Activated CD8-positive, alpha-beta memory T cell treated with anti-CD3 and anti-CD28 coated beads for 1 hour (primary cell): ENCODE measurements at places on chromosomes 3 and 15.

DNA sequence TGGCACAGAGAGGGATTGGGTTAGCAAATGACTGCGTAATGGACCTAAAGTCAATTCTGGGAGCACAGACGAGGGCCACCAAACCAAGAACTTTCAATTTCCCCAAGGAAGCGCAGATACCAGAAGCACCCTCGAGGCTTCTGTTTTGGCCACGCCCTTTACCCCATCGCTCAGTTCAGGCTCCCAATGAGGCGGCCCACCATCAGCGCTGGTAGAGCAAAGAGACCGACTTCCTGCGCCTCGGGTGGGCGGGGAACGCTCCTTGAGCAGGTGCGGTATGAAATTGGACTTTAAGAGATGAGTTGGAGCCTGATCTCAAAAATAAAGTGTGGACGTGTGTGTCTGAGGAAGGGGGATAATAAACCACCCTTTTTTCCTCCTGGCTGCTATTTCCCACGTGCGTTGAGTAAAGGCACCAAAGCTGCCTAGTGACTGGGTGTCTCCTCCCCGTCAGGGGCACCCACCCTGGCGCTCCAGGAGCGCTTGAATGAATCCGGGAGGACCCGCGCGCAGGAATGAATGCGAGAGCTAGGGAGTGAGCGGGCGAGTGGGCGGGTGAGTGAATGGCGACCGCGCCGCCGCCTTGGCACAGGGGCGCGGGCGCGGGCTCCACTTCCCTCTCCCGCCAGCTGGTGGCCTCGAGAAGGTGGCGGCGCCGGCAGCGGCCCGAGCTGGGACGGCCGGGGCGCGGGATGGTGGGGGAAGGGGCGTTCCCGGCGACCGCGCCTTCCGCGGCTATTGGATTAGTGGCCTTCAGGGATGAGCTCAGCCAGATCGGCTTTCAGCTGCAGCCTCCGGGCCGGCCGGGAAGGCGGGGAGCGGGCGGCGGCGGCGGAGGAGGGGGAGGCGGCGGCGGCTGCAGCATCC, at the start of gene SPSB4:
SPSB4 (plus strand) TSS at position 772 of the 867 bp plus-strand sequence. CDS start 14,758 bp downstream, outside the sequence.
- no peak for DNase-seq

DNA sequence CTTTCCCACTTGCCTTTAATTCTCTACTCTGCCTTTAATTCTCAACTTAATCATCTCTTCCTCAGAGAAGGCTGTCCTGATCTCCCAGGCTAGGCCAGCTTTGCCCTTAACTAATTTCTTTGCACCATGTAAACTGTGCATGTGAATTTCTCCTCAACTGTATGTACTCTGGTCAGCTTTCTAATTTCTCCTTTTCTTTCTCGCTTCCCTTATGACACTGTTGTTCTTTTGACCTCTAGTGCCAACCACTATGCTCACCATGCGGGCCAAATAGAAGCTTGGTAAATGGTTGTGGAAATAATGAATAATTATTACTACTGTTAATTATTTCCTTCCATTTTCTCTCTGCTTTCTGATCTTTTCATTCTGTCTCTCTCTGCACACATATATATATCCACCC, 269.0 kb upstream of the CRBN start:
- DNase-seq = no peak

DNA sequence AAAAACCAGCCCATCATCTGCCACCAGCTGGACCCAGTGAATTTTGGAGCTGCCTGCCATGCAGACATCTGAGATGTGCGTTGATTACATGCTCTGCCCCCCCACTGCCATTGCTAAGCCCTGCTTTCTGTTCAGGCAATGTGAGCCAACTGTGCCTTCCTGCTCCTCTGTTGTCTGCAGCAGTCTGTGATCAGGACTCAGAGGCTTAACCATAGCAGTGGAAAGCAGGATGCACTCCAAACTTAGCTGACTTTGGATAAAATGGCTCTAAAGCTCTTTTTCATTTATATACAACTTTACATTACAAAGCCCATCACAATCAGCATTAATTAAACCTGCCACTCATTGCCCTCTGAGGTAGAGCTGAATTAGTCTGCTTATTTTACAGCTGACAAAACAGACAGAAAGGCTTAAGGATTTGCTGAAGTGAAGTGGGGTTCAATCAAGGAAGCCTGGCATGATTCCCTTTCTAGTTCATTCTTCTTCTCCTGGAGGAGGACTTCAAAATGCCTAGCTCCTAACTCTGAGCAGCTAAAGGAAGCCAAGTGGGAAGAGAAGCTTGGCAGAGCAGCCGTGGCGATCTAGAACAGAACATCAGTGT, 15.7 kb upstream of the RPS27L start:
- no peak for DNase-seq

DNA sequence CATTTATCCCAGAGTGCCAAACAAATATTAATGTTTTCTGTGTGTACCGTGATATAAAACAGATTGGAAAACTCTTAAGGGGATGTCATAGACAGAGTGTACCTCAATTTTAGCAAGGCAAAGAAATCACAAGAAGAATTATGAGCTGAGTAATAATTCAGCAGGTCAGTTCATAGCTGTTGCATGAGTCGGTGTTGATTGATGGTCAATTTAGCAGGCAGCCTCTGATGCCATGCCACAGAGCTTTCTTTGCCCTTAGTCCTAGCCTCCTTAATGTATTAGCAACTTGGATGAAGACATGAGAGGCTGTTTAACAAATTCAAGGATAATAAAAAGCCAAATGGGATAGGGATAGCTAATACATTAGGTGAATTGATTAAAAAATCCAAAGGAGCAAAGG, 6.8 kb downstream of the SLC35A5 start:
- DNase-seq = no peak

DNA sequence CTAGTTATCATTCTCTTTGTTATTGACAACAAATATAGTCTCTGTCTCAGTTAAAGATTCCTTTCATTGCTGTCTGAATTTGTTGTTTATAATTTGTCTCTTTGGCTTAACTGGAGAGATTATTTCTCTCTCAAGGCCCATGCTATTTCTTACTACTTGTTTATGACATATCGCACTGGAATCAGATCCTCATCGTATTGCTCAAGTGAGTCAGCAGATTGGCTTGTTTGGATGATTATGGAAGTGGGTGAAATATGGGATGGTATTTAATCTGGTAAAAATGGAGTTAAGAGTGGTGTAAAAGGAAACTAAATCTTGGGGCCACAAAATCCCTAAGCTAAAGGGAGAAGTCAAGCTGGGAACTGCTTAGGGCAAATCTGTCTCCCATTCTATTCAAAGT, 613.1 kb downstream of the SI start:
- DNase-seq = no peak

GRCh38 chr3:134306320-134306719, 55.7 kb upstream of the RYK start:
- no peak for DNase-seq

DNA sequence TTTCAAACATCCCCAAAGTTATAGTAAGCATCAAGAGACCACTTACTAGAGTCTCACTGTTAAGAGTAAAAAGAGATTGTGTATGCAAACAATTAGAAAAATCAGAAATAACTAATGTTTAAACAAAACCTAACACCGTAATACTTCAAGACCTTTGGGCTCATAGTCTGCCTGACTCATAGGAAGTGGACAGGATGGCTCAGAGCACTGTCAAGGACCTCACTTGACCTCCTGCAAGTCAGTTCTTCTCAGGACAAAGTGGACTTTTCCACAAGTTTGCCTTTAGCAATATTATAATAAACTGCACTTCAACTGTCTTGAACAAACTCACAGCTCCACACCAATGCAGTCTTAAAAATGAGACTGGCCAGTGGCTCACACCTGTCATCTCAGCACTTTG, 34.8 kb downstream of the IL12A start:
- no peak for DNase-seq

DNA sequence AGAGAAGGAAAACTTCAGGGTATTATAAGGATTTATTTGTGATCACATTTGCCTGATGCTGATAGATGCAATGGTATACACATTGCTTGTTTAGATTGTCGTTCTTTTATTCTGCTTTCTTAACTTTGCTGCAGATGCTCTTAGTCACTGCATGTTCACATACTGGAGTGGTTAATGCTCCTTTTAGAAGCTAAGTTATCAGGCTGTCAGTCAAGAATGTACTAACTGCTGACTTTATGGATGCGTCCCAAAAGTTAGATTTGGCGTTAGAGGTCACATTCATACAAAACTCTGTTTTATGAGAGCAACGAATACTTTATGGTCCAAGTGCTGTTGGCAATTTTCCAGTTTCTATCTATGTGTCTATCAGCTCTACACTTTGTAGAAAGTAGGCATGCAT, 160.7 kb downstream of the BBX start:
- no peak for DNase-seq

DNA sequence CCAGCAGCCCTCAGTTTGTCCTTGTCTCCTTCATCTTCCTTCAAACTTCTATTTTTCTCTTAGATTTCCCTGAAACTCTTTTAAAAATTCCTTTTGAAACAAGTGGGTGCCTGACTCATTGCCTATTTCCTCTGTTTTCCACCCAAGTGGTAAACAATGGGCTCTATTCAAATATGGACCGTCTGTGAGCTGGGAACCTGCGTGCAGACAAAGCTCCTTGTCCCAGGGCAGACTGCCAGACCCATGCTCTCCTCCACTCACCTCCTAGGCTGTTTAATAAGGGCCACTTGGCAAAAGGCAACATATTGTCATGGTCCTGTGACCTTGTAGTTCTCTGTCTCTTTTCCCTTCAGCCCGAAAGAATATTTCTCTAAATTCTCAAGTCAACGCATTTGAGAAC, 332.7 kb upstream of the THBS1 start:
- no peak for DNase-seq

DNA sequence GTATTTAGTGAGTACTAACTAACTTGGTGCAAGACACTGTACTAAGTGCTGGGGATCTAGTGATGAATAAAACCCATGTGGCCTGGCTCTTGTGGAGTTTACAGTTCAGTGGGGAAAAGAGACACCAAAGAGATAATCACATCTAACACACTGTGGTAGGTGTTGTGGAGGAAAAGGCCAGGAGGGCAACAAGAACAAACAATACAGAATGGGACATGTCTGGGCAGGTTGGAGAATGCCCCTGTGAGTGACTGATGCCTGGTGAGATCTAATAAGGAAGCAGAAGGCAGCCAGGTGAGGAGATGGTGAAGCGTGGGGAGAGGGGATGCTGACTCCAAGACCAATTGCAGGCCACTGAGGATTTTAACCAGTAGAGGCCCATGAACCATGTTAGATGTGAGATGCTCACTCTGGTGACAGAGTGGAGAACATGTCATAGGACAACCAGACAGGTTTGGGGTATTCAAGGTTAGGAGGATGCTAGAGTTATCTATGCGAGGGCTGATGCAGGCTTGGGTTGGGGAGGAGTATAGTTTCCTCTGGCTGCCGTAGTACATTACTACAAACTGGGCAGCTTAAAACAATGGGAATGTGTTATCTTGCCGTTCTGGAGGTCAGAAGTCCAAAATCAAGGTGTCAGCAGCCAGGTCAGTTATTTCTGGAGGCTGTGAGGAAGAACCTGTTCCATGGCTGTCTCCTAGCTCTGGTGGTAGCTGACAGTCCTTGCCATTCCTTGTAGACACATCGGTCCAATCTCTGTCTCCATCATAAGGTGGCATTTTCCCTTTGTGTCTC, 81.4 kb downstream of the ARNT2 start:
- no peak for DNase-seq

- DNase-seq = no peak
Observed at GRCh38 chr3:77690284-77690845, 650.5 kb downstream of the ROBO2 start.

- no peak for DNase-seq
Observed at GRCh38 chr3:8539419-8539818, 37.8 kb downstream of the LMCD1 start.

DNA sequence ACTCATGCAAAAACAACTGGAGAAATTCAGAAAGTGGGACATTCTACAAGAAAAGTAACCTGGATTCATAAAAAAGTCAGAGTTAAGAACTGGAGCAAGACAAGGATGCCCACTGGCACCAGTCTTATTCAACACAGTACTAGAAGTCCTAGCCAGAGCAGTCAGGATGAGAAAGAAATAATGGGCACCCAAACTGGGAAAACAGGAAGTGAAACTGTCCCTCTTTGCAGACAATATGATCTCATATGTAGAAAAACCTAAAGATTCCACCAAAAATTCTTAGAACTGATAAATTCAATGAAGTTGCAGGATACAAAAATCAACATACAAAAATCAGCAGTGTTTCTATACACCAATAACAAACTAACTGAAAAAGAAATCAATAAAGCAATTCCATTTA, 37.4 kb downstream of the TXNRD3 start:
- DNase-seq = no peak

- DNase-seq = no peak
Observed at GRCh38 chr15:70469182-70469581, 294.2 kb downstream of the UACA start.

DNA sequence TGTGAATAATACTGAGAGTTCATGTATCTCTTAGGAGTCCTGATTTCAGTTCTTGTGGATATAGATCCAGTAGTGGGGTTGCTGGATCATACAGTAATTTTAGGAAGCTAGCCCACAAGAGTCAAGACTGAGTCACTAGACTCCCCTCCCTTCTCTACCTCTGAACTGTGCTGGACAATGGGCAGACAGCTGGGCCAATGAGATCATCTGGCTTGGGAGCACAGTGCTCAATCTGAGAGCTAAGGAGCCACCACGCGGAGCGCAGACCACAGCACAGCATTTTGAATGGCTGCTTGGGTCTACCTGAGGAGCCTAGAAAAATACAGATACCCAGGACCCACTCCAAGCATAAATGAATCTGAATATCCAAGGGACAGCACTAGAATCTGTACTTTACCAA, 32.5 kb downstream of the WNT5A start:
- DNase-seq = no peak

DNA sequence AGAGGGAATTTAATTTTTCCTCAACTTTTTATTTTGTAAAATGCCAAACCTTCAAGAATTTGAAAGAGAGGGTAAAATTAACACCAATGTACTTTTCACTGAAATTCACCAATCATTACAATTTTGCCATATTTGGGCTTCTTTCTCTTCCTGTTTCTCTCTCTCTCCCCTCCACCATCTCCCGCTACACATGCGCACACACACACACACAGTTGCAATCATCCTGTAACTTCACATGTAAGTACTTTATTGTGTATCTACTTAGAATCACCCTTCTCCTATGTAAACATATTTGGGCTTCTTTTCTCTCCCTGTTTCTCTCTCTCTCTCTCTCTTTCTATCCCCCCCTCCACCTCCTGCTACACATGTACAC, 7.4 kb downstream of the ARL14 start:
- DNase-seq = no peak
